ENCODE measurements at places on chromosomes 2 and 18.

- no peak for ATAC-seq
These were observed 386.2 kb upstream of the HNRNPA3 start for GRCh38 chr2:176826356-176826755.

DNA sequence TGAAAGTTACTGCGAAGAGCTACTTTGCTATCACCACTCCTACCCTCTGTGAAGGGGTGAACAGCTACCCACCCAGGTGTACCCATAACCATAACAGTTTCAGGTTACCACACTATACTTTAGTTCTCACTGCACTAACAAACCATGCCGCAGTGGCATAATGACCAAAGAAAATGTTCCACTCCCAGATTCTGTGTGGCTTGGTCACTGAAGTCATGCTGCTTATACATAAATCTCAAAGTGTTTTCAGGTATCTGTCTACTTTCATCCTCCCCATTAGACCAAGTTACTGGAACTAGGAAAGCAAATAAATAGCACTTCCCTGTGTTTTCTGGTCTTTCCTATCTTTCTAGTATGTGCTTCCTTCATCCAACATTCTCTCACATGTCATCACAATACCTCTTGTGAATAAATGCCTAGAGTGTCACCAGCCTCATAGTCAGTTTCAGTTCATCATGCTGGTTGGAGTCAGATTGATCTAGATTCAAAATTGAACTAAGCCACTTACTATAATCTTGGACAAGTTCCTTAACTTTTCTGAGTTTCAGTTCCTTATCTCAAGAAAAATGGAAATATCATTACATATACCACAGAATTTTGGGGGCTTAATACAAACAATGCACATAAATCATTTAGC lies 293.6 kb downstream of the FSIP2 start:
- ATAC-seq: no peak

DNA sequence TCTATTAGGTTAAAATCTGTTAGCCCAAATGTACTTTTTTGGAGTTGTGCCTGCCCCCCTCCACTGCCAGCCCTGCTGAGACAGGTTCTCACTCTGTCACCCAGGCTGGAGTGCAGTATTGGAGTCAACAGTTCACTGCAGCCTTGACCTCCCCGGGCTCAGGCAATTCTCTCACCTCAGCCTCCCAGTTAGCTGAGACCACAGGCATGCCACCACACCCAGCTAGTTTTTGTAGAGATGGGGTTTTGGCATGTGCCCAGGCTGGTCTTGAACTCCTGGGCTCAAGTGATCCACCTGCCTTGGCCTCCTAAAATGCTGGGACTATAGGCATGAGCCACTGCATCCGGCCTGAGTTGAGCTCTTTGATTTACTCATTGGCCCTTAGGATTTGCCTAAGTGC lies 110.7 kb downstream of the ICA1L start:
- ATAC-seq: no peak

DNA sequence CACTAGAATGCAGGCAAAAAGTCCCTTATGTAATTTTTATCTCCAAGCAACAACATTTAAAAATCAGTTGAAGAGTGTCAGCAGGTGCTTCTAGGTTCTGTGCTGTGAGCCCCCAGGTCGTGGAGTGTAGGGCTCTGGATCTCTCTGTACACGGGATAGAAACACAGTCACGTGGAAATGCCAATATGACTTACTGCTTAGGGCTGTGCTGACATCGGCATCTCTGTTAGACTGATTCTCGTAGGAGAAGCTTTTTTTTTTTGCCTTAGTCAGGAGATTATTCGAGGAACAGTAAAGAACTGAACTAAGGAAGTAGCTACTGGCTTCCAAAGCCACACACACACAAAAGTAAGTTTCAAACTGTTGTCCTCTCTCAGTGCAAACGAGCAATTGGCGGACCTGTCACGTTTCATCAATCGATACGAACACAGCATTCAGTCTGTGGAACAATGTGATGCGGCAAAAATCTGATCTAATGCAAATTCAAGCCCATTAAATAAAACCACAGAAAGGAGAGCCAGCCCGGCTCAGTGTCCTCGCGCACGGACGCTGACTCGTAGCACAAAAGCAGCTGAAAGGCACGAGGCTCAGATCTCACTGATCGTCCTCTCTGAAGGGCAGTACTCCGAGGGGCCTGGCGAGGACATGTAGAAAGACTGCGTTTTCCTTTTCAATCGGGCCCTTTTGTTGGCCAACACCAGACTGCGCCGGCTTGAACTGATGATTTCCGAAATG lies 41.5 kb downstream of the PRELID3A start:
- peak; percentile 50 for ATAC-seq

GRCh38 chr2:201798252-201798913 lies 8.0 kb upstream of the CDK15 start:
- ATAC-seq: no peak

Data from gastroesophageal sphincter (tissue), 4 donors.